NCI-H2171 treated with DMSO at 0.1 percent for 48 hours (cell line): ENCODE measurements at places on chromosomes 7 and 10.

DNA sequence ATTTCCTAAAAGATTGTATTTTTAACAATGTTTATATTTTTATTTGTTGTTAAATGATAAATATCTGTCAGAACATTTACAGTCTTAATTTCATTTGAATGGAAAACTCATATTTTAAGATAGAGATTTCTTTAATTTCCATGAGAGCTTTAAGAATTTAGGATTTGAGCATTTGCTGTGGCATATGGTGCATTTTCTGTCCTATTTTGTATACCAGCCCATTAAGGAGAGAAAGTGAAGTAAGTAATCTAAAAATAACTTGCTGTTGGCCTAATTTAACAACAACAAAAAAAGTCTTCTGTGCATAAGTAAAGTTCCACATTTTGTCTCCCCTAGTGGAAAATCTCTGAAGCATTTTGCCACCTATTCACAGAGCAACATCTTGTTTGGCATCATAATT, 190.9 kb upstream of the PPP1R3A start:
- DNase-seq, result peak; percentile 21

DNA sequence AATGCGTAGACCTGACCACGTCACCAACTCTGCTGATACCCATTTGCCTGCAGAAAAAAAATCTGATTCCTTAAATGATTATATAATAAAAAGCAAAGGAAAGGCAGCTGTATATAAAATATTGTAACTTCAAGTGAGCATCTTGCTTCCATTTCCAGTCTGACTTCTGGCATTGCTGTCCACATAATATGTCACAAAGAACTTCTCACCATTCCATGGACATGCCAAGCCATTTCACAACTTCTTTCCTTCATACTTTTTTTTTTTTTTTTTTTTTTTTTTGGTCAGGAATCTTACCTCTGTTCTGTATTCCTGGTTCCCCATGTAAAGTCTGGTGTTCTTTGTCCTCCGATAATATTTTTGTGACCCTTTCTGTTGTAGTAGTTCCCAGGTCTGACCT, 165.5 kb downstream of the SND1 start:
- DNase-seq, result no peak

GRCh38 chr7:356087-356486, 66.1 kb downstream of the FOXL3 start:
- DNase-seq, result no peak

GRCh38 chr7:95690367-95690947, 81.9 kb upstream of the DYNC1I1 start:
- DNase-seq, result peak; percentile 80

DNA sequence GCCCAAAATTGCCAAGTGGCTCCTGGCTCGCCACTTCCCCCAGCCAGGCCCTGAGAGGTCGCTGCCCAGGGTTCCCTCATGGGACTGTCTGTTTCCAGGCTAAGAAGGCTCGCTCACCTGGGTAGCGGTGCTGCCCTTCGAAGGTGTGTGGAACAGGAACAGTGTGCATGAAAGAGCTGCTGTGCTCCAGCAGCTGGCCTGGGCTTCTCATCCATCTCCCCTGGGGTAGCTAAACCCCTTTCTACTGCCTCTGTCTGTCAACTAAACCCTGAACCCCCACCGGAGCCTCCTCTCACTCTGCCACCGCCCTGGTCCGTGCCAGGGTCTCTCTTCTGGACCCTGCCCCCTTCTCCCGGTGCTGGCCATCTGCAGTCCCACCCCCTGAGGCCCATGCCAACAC, 152.9 kb downstream of the EBF3 start:
- DNase-seq, result peak; percentile 13

- no peak for DNase-seq
Measured at GRCh38 chr10:6400821-6401465, 179.1 kb downstream of the PRKCQ start.

DNA sequence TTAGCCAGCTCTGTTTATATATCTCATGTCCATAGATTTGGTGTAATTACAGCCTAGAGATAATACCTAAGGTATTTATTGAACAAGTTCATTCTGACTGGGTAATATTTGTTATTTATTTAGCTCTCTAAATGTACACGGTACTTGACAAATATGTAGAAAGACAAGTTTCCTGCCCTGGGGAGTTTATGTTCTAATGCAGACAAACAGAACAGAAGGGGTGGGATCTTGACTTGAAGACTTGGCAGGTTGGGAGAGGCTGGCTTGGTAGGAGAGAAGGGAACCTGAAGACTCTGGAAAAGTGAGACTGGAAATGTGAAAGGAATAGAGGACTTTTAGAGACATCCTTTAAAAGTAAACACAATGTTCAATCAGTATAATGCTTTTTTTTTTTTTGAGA, 97.7 kb upstream of the CDK6 start:
- no peak for DNase-seq
